ENCODE measurements at places on chromosomes 6 and 20.

- no peak for DNase-seq
These were observed 108.4 kb downstream of the KLHL32 start for GRCh38 chr6:97032955-97033354.

DNA sequence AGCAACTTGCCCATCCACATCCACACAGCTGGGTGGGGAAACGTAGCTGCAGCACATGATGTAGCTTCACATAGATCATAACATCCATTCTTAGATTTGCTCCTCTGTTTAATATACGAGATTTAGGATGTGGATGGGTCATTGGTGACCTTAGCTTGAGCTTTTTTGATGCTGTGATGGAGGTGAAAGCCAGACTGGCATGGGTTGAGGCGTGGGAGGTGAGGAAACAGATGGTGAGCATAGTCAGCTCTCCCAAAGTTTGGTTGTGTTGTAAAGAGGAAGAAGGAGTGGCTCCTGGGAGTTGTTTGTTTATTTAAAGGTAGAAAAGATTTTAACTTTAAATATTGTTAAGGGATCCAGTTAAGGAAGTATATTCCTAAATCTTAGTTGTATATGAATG lies 5.3 kb downstream of the ARFGEF2 start:
- DNase-seq = no peak

- DNase-seq = no peak
These were observed 19.8 kb downstream of the COL20A1 start for GRCh38 chr20:63312690-63313348.

- DNase-seq = no peak
These were observed 20.8 kb downstream of the TBC1D7 start for GRCh38 chr6:13307508-13307995.

DNA sequence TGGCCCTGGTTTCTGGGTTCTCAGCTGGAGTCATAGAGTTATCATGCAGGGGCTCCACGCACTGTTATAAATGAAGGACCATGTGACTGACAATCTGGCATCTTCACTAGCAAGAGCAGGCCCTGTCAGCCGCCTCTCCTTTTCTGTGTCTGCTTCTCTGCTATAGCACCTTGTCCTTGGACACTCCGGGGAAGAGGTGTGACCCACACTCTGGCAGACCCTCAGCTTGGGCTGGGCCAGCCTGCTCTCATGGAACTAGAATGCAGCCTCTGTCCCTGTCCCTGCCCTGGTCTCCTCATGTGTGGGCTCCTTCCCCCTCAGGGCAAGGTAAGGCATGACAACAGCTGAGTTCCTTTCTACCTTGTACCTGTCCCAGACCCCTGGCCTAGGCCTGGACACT lies 10.9 kb upstream of the FANCE start:
- no peak for DNase-seq
